HCT116 (cell line): ENCODE measurements at places on chromosomes 11 and 22.

DNA sequence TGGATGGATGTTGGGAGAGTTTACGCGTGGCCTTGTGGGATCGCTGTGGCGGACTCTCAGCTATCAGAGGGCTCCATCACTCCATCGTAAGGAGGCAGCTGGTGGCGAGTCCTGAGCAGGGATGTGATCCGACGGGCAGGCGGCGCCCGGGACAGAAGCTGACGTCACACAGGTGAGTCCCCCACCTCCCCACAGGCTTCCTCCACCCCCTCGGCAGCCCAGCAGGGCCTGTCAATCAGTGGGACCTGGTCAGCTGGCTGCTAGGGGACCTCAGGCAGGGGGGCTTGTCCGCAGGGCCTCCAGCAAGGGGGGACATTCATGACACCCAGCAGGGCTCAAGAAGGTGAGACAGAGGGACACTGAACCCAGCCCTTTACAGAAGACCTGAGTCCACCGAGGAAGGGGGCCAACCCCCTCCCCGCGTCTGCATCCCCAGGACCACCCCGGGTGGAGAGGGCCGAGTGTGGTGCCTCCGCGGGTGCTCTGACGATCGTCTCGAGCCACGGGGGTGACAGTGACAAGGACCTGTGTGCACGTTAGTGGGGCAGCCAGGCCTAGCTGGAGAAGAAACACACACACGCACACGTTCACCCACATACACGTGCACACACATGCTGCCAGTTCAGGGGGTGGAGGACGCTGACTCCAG is 7.1 kb downstream of the HRAS start:
- DNase-seq: no peak

GRCh38 chr11:66970807-66971442 is 4.2 kb upstream of the C11orf86 start:
- peak; percentile 89 for DNase-seq

- no peak for DNase-seq
Measured at GRCh38 chr11:9571071-9571762, 2.3 kb upstream of the WEE1 start.

- no peak for DNase-seq
Measured at GRCh38 chr11:2890466-2891294, 5.1 kb upstream of the CDKN1C start.

- DNase-seq: no peak
Measured at GRCh38 chr22:22038178-22038880, 55.7 kb upstream of the TOP3B start.

DNA sequence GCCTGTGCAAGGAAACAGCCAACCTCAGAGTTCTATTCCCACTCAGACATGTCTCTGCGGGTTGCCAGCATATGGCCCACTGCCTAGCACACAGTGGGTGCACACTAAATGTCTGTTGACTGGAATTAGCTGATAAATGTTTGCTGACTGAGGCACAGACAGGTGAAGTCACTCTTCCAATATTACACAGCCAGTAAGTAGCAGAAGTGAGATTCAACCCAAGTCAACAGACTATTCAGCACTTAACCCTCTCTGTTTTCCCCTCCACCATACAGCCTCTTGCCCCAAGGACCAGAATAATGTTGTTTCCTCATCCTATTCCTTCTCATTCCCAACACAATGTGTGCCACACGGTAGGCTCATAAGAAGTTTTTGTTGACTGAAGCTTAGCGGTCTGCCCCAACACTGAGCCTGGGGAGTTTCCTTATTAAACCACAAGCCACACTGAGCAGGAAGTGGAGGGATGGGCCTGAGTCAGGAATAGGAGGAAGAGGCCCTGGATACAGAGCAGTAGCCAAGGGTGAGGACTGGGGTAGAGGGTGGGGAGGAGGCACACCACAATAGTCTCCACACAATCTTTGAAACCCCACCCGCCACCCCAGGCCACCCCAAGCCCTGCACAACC is 15.7 kb upstream of the IL10RA start:
- DNase-seq: no peak

GRCh38 chr11:103294516-103294915 is 185.3 kb downstream of the DYNC2H1 start:
- no peak for DNase-seq

- no peak for DNase-seq
Measured at GRCh38 chr11:134942681-134943080, 530.6 kb upstream of the B3GAT1 start.

DNA sequence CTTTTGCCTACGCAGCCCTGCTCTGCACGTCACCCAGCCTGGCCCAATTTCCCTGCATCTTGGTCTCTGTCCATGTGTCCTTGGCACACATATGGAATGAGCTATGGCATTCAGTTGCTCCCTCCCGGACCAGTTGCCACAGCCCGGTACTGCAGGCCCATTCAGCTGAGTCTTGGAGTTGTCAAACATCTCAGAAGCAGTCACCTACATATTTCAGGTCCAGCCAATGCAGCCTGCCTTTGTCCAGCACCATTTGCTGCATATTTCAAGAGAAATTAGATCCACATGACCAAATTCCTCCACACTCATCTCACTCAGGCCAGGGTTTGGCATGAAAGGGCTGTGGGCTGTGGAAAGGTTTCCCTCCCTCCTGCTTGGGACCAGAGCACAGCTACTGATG is 76.8 kb downstream of the MN1 start:
- no peak for DNase-seq

- DNase-seq: no peak
Measured at GRCh38 chr11:65410936-65411680, 11.5 kb upstream of the NEAT1 start.

DNA sequence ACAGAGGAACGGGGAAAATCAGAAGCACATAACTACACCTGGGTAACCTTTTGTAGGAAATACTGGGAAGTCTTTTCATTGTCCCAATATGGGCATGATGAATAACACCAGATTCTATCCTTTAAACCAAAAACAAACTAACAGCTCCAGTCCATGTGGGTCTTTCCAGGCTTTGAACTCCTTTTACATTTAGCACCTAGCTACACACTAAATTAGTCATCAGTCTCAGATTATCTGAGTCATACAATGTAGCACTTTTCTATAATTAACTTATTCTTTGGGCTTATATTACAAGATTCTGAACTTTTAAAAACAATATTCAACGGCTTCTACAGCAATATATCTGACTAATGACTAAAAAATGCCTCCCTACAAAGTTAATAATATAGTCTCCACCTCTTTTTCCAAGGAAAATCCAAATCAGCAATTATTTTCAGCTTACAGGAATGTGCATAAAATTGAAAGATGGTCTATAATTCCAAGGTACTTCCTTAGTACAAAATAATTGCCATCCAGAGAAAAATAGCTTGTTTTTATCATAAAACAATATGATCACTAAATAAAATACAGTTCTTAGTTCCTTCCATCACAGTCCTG is 26.3 kb downstream of the STK33 start:
- no peak for DNase-seq

DNA sequence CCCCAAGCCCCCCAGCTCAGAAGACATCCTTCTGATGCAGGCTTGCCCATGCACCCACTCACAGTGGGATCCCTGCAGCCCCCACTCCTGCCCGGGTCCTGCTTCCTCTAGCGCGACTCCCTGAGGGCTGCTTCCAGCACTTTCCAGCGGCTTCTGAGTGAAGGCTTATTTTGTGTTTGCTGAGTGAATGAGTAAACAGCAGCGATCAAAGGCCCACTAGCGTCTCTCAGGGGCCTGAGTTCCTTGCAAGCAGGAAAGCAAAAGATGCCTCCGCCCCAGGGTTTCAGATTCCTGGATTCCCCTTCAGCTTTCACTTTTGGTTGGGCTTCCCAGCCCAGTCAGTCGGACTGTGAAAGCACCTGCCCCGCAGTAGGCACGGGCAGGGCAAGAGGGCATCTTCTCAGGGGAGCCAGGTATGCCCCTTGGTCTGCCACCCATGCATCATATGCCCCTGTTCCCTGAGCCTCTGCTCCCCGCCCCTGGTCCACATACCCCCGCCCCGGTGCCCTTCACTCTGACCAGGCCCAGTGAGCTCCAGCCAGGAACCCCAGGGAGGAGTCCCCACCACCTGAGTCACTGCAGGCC is 9.2 kb downstream of the FADD start:
- DNase-seq: no peak

- DNase-seq: no peak
Measured at GRCh38 chr11:107490836-107491235, 33.2 kb upstream of the CWF19L2 start.

DNA sequence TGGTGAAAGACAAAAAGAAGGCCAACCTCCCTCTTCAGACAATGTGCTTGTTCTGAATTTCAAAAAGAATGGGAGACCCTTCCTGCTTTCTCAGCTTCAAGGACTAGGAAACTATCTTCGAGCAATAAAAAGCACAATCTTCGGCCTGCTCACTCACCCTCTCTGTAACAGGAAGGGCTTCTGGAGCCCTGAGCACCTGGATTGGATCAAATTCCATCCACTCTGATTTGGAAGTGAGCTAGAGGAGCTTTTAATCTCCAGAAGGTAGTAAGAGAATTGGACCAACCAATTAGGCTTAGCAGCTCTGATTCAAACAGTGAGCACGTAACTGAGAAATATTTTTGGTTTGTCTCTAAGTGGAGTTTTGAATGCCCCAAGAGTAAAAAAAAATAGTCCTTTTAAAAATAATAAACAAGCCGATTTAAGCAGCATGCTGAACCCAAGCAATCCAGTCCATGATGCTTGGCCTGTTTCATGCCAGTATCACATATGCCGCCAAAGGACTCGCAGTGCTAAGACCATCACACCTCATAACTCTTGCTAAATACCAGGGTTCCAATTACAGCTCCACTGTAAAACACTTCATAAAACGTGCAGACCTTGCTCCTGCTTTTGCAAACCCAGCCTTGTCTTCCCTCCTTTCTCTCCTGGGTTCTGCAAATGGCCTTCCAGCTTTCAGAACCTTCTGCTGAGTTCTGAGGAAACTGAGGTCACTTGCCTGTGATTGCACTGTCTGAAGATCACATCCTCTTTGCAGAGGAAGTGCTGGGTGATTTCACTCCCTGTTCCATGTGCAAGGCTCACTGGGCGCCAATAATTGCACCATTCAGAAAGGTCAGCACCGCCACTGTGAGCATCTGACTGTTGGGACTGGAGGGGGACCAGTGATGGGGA is 74.4 kb downstream of the SLC1A2 start:
- DNase-seq: no peak

- no peak for DNase-seq
Measured at GRCh38 chr11:108199446-108200321, 22.8 kb downstream of the NPAT start.

DNA sequence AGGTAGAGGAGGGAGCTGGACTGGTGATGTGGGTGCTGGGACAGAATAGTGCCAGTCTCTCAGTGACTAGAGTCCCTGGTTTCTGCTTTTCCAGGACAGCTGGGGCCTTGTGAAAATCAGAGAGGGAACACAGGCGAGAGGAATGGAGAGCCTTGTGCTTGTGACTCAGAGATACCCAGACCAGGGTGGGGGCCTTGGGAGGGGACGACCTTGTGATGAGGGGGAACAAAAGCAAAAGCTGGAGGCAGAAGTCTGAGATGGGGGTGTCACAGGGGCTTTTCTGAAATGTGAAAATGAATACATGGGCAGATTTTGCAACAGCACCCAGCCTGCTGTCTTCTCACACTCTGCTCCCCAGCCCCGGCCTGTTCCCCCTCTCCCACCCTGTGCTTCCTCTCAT is 3.4 kb upstream of the NR1H3 start:
- no peak for DNase-seq

DNA sequence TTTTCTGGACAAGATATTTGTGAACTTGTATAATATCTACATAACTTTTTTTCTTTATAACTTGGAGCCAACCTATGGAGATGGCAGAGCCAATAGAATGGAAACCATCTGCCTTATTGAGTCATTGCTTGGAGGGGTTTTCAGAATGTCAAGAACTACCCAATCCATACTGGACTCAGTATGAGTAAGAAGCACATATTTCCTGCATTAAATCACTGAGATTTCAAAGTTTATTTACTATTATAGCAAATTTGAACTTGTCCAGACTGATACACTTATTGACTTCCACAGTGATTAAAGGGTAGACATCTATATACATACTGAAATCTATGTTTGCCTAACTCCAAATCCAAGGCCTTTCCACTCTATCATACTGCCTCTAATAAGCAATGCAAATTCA is 704.0 kb downstream of the KCNA4 start:
- no peak for DNase-seq
